ENCODE measurements at places on chromosomes 4 and X.

DNA sequence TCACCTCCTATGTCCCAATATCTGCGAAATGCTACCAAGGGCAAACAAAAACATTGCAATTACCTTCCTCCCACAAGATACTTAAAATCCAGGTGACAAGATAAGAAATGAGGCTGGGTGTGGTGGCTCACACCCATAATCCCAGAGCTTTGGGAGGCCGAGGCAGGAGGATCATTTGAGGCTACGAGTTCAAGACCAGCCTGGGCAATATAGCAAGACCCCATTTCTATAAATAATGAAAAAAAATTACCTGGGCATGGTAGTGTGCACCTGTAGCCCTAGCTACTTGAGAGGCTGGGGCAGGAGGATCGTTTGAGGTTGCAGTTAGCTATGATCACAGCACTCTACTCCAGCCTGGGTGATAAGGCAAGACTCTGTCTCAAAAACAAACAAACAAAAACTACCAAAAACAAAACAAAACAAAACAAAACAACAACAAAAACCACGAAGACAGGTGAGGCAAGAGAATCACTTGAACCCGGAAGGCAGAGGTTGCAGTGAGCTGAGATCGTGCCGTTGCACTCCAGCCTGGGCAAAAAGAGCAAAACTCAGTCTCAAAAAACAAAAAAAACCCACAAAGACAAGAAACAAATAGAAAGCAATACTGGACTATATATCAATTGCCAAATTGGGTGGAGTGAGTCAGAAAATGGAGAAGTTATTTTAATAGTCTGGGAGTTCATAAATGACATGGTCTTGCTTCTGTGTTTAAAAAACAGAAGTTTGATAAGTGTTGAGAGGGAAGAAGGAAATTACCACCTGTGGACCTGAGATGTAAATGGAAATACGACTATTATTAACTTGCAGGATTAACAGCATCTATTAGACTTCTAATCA is 176.5 kb downstream of the FBXW7 start:
- DNase-seq: no peak

DNA sequence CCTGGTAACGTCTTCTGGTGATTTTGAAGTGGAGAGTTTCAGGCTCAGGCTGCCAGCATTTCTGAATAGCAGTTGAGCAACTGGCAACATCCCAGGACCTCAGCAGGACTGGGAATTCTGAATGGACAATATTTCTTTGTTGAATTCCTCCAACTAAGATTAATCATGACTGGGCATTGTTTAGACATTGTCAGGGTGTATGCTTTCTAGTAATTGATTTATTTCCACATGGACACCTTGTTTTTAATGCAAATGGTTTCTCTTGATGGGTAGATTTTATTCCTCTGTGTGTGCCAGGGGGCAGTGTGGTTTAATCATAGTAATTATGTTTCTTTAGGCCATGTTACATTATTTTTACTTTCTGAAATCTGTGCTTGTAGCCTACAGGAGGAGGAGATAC is 1004.7 kb upstream of the LCORL start:
- no peak for DNase-seq

GRCh38 chr4:119286377-119287002 is 35.4 kb downstream of the FABP2 start:
- no peak for DNase-seq

DNA sequence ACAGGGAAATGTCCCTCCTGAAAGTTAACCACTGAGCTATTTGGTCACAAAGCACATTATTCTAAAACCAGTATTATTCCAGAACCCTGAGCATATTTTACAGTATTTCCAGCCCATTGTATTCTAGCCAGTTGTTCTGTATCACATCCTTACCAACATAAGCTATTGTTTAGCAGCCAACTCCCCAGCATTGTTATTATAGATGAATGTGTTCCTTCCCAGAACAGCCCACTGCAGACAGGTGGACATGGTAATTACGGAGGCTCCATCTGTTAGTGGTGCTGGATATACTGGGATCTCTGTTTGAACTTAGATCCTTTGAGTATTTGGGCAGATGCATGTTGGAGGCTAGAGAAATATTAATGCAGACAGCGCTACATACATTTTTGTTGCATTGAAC is 126.1 kb downstream of the MGST2 start:
- DNase-seq: no peak

DNA sequence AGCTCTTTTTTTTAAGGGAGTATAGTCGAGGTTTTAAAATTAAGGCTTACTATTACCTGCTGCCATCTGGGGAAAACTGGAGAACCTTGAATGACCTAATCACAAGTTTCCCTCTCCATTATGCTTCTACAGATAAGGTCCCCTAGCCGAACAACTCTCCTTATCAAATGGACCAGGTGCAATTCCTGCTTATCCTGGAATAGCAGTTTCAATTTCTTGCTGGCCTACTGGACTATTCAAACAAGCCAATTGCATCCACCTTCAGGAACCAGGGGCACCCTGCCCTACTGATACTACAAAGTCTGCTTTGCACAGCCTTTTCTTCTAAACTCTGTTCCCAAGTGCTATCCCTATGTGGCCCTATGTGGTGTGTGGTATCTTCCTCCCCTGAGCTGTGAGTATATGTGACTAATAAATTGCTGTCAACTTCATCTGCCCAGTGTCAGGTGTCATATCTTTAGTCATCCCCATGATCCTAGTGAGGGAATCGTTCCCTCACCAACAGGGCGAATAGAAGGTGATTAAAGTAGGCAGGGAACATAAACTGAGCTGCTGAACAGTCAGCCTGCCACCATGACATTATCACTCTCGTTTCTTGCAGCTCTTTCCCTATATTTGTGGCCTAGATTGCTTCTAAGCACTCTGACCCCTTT is 128.5 kb downstream of the ATG4A start:
- DNase-seq: no peak

DNA sequence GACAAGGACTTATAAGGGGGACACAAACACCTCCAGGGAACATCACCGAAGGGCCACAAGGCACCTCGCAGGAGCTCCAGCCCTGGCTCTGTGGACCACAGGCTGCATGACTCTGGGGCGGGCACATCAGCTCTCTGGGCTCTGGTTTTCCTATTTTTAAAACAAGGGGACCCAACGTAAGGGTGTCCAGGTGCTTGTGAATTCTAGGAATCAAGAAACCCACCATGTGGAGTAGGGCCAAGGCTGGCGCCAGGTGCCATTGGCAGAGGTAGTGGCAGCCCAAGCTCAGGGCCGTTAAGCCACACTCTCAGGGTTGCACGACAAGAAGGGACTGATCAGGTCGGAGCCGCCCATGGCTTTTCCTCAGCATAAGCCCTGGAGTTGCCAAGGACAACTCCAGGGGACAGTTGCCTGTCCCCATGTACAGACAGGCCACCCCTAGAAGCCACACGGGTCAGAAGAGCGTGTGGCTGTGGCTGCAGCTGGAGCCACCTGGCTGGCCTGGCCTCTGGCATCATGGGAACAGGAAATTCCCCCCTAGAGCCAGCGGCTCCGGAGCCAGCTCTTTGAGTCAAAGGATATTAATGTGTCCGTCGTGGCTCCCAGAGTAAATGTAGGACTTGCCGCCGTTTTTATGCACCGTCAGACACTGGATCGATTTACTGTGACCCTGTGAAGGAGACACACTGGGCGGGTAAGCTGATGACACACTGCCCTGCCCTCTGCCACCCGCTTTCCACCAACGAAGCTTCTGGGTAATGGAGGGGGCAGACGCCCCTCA is 32.5 kb downstream of the WDR1 start:
- no peak for DNase-seq

DNA sequence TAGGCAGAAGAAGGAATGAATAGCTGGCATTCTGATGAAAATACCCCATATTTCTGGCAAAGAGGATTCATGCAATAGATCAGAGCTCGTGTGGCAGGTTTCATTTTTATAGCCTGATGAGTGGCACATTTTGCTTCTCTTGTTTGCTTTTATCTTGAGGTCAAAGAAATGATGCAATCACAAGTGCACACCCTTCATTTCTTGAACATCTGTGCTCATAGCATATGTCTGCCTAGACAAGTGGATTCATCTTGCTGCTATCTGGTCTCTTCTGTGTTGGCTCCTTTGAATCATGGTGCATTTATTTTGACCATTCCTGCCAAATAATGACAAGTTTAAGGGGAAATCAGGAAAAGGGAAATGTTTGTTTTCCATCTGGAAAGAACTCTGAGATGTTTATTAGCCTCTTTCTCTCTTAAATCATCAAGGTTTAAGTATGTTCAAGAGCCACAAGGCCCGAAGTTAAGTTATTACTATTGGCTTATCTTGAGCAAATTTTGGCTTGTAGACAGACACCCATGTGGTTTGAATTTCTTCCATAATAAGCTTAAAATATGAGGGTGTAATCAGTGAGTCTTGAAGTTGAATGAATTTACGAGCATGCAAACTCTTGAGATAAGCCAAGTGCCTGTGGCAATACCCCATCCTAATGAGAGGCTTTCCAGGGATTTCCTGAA is 59.3 kb upstream of the HS3ST1 start:
- DNase-seq: no peak

GRCh38 chr4:85302756-85303155 is 172.2 kb upstream of the ARHGAP24 start:
- DNase-seq: no peak

DNA sequence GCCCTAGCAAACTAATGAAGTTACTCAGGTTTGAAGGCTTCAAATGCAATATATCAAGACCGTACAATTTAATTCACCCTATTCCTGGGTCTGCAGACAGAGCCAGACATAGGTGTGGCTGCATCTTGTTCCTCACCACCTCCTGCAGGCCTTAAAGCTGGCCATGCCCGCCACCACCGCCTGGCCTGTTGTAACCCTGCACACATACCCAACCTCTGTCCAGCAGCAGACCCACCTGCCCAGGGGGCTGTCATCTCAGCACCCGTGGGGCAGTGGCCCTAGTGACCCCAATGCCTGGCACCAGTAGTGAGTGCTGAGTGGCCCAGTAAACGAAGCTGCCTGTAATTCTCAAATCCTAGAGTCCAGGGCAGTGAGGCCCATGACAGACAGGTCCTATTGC is 40.7 kb downstream of the ZBTB49 start:
- DNase-seq: no peak

DNA sequence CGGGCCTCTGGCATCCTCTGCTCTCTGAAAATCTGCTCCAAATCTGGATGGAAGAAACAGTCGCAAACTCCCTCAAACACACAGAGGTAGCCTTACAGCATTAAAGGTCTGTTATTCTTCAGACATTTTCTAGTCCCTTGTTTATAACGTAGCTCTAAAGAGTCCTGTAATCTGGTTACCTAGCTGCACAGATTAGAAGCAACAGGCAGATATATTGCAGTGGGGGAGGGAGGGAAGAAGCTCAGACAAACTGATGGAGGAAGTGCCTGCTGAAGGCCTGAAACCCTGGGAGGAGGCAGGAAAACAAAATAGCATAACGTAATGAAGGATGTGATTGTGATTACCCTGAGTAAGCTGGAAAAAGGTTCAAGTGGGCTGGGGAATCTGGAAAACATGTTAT is 39.4 kb downstream of the ZCCHC12 start:
- no peak for DNase-seq
